ENCODE measurements at places on chromosomes 3 and 15.

- DNase-seq, result no peak
These were observed 3.7 kb downstream of the MELTF start for GRCh38 chr3:197025736-197026480.

GRCh38 chr15:93266291-93266690 lies 177.3 kb upstream of the RGMA start:
- DNase-seq, result no peak

GRCh38 chr3:191634902-191635301 lies 173.9 kb downstream of the PYDC2 start:
- DNase-seq, result no peak

DNA sequence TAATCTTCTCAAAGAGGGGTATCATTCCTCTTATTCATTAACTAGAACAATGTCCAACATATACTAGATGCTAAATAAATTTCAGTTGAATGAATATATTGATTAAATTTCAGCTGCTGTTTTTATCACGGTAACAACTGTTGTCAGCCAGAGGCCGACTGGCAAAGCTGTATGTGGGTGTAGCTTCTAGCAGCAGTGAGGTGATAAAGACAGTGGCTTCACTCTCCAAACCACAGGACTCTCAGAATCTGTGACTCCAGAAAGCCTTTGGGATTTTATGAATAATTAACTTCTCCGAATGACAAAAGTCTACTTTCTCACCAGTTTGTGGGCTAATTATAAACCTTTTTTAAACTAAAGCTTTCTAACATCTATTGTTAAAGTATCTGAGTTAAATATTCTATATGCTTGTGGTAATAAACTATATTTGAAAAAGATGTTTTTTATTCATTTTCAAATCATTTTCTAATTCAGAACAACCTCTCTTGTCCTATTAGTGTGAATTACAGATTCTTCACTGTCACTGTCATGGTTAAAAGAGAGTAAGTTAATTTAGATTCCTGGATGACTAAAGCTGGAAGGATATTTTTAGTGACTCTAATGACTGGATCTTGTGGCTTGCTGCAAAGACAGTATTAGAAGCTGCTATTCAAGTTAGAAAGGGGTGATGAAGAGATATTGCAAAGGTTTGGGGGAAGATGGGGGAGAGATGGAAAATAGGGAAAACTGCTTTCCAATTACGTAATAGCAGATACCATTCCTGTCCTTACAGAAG lies 796.4 kb upstream of the ARPP21 start:
- DNase-seq, result peak; percentile 67

DNA sequence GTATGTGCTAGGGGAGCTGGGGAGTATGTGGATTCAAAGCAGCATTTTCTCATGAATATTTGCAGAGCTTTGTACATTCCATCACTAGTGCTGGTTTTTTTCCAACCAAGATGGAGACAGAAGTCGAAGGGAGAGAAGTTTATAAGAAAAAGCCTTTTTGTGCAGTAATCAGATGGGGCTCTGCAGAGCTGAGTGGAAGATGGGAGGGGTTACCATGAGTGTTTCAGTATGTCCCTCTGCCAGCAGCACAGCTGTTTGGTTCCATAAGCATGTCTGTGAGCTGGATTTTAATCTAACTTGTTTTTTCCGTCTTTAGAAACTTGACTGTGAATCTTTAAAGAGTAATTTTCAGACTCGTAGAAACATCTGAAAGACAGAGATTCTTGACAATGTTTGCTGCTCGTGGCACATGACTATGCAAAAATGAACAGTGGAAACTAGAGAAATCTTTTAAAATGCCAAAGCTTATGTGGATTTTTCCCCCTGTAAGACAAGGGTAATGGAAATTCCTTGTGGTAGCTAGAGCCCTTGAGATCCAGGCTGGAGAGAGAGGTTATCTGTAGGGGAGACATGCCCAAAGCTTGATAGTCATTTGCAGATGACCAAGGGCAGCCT lies 20.3 kb downstream of the STARD9 start:
- DNase-seq, result peak; percentile 25

DNA sequence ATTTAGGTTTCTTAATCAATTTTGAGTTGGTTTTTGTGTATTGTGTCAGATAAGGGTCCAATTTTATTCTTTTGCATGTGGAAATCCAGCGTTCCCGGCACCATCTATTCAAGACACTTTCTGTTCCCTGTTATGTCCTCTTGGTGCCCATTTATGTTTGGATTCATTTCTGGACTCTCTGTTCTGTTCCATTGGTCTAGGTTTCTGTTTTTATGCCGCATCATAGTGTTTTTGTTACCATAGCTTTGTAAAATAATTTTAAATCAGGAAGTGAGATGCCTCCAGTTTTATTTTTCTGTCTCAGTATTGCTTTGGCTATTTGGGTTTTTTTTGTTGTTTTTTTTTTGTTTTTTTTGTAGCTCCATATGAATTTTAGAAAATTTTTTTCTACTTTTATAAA lies 97.1 kb downstream of the LRRC28 start:
- DNase-seq, result no peak

DNA sequence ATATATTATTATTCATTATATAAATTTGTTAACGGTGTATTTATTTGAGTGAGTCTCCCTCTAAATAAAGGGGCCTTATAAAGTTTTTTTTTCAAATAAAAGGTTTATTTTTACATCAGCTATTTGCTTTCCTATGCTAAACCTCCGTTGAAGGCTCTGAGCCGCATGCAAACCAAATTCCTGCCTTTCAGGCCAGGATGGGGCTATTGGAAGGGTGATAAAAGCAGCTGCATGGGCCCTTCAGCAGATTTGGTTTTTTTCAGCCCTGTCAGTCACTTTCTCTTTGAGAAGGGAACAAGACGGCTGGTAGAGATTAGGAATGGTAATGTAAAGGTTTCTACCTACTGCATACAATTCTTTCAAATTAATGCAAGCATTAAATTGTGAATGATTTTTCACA lies 244.2 kb downstream of the WNT5A start:
- no peak for DNase-seq

GRCh38 chr15:101398247-101398646 lies 91.3 kb downstream of the PCSK6 start:
- no peak for DNase-seq

- DNase-seq, result no peak
These were observed 68.1 kb downstream of the EOMES start for GRCh38 chr3:27653803-27654558.

DNA sequence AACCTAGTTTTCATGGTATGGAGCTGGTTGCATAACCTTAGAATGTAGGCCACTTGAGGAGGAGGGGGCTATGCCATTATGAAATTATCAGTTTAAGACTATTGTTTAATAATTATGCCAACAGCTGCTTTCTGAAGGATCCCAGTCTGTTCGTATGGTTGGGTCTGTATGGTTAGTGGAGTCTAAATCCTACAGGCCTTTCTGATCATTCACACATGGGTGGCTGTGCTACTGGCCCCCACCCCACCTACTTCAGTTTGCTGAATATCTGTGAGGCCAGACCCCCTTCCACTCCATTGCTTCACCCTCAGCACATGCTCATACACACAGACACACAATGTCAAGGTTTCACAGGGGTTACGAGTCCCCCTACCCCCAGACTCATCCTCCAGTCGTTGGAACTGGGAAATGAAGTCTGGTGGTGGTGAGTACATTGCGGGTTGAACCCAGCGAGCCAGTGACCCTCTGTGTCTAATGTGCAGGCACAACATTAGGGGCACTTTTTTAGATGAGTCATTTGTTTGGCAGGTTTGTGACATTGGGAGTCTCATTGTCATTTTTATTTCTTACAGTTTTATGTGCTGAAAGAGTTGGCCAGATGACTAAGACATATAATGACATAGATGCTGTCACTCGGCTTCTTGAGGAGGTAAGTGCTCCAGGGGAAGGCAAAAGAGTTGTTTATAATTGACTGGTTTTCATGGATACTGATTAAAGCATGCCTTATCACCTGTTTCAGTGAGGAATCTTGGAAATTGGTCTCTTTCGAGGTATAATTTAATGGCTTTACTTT lies 85.3 kb downstream of the TRAK1 start:
- no peak for DNase-seq

GRCh38 chr3:180855364-180855763 lies 57.1 kb upstream of the FXR1 start:
- peak; percentile 31 for DNase-seq

DNA sequence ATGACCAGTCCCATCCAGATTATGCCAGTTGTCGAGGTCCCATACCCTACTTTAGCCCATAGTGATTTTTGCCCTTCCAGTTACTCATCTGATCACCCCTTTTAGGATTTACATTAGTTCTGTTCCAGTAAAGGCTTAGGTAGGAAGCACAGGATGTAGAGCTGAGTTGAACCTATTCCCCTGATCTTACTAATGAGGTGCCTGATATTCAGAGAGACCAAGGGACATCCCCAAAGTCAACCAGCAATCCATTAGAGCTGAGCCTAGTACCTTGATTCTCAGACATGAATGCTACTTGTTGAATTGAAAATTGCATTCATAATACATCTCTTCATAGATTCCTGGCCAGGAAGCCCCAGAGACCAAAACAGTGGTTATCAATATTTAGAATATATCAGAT lies 24.7 kb downstream of the CTDSPL start:
- DNase-seq, result no peak

DNA sequence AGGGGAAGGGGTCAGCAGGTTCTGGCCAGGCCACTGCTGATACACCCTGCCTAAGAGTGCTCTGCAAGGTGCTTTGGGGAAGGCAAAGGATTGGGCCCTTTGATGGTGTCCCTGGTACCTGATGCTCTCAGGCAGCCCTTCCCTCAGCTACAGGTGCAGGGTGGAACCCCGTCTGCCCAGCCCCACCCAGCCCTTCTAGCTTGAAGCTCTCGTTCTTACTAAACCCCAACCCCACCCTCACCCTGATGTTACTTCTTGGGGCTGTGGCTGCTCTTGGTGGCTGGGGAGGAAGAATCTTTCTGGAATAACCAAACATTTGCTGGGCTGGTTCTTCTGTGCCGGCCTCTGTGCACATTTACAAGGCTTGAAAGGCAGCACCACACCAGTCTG lies 6.4 kb downstream of the GNAI2 start:
- no peak for DNase-seq

DNA sequence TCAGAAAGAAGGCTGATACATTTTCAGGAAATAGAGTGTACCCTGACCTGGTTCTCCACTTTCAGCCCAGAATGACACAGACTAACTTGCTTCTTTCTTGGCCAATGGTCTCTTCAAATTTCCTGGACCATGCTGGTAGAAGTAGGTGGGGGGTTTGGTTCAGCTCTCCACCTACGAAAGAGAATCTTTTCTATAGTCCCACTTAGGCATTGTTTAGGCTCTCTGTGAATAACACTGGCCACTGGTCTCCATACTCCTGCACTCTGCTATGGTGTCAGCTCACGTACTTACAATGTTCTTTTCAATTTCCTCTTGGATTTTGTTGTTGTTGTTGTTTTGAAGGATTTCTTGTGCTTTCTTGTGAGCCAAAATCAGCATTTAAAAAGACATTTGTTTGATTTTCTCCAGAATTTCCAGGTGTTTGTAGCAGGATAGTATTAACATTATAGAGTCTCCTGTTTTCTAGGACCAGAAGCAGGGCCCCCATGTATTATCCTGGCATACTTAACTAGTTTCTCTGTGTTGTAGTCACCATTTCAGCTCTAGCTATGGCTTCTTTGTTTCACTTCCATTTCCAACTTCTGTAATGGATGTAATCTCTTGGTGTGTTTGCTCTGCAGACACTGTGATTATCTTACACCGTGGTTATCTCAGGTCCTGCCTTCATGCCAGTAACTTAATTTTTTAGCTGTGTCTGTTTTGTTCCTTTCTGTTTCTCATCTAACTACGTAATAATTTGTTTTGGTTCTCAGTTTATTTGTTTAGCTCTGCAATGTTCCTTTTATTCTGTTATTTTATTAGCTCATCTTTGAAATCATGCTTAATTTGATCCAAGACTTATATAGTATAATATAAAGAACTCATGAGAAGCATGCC lies 61.4 kb downstream of the CHRNA7 start:
- peak; percentile 36 for DNase-seq

- DNase-seq, result no peak
These were observed 111.5 kb upstream of the MEF2A start for GRCh38 chr15:99454107-99454809.

DNA sequence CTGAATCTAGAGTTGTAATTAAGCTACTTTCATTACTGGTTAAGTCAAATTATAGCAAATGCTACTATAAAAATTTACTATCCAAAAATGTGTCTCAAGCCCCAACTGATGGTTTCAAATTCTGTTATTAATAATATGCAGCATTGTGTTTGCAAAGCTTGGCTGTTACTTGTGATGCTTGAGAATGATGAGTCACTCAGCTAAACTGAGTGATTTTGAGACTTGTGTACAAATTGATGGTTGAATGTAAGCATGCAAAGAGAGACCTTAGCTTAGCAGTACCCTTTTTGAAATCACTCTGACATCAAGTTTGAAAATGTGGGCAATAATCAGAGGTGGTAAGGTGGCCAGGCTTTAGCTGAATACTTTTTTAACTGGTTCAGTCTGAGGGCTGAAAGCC lies 27.6 kb downstream of the OPA1 start:
- DNase-seq, result no peak

- no peak for DNase-seq
These were observed 2.4 kb upstream of the POPDC2 start for GRCh38 chr3:119662604-119663373.

DNA sequence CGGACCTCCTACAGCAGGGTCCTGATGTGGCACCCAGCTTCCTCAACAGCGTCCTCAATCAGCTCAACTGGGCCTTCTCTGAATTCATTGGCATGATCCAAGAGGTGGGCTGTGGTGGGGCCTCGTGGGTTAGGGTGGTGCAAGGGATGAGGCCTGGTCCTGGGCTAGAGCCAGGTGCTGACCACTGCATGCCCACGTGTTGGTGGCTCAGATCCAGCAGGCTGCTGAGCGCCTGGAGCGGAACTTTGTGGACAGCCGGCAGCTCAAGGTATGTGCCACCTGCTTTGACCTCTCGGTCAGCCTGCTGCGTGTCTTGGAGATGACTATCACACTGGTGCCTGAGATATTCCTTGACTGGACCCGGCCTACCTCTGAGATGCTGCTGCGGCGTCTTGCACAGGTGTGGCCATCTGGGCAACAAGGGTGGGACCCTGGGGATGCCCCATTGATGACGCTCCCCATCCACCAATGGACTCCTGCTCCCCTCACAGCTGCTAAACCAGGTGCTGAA lies 3.8 kb downstream of the AMIGO3 start:
- DNase-seq, result no peak

GRCh38 chr15:57500256-57500655 lies 91.4 kb upstream of the MYZAP start:
- DNase-seq, result no peak

Measured in OCI-M1 (cell line).